CD4-positive, alpha-beta T cell treated with Interleukin-6 at 100 ng/mL for 8 hours (primary cell): ENCODE measurements at places on chromosomes 4 and X.

- peak; percentile 61 for DNase-seq
These were observed 840 bp upstream of the CLCN3 start for GRCh38 chr4:169619518-169619957.

GRCh38 chr4:184261246-184261645 lies 43.6 kb upstream of the ENPP6 start:
- no peak for DNase-seq

GRCh38 chr4:183241322-183241640 lies 78.8 kb downstream of the CLDN22 start:
- DNase-seq, result no peak

DNA sequence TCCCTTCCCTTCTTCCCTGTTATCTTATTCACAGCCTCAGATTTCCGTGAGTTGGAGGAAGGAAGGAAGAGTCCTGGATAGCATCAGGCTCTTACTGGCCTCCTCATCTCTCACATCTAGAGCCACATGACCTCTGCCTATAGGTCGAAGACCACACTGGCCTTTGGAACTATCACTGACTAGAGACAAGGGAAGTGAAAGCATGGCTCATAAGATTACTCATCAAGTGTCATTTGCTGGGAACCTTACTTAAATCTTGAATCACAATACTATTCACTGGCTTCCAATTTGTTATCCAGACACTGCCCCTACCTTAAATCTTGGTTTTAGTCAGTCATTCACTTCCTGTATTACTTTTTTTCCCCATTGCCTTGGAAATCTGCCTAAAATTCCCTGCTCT lies 61.6 kb upstream of the MTMR8 start:
- DNase-seq, result no peak

- no peak for DNase-seq
These were observed 373.0 kb downstream of the MID1IP1 start for GRCh38 chrX:39174241-39174771.

- no peak for DNase-seq
These were observed 296.2 kb downstream of the INPP4B start for GRCh38 chr4:142549726-142550463.

- no peak for DNase-seq
These were observed 36.4 kb downstream of the HTRA3 start for GRCh38 chr4:8305851-8306471.

- DNase-seq, result no peak
These were observed 330.1 kb upstream of the DKK2 start for GRCh38 chr4:107366016-107366735.
